Myometrial cell (primary cell): ENCODE measurements at places on chromosomes 13 and 19. TPM values are rescaled to one million over a fixed set of nuclear protein-coding genes. Genes with fewer than 3 reads are reported as not detected.

ATF5 gene
- total RNA-seq = 14.0 and 20.2 TPM in 2 replicates

APLP1 gene
- total RNA-seq = 18.4 and 45.8 TPM in 2 replicates

OR7A5 gene
- total RNA-seq = not detected in 2 replicates

ZSCAN4 gene
- not detected in 2 replicates for total RNA-seq

CYP4F8 gene
- not detected in 2 replicates for total RNA-seq

GSX1 gene
- total RNA-seq = not detected in 2 replicates

ZNF358 gene
- 20.2 and 22.5 TPM in 2 replicates for total RNA-seq
